NCI-H1105 (cell line): ENCODE measurements at places on chromosomes 16 and 17.

DNA sequence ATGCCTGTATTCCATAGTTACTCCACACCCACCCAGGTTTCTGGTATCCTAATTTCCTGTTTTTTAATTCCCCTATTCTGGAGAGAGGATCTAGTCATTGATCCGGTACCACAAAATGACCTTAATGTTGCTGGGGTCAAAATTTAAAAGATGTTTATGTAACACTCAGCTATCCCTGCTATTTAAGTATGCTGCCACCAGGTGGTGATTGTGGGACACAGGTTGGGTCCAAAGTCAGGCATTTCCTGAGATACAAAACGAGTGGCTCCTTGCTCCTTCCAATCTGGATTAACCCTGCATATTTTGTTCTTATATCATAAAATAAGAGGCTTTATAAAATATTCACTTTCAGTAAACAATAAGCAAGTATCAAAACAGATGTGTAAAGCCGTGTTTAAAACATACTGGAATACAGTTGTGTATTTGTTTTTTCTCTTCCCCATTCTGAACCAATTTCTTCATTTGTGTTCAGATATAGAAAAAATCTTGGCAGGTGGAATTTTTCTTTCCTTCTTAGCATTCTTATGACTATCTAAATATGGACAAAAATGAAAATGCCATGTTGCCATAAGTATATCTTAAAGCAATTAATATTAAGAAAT, 16.3 kb downstream of the HS3ST4 start:
- no peak for DNase-seq

DNA sequence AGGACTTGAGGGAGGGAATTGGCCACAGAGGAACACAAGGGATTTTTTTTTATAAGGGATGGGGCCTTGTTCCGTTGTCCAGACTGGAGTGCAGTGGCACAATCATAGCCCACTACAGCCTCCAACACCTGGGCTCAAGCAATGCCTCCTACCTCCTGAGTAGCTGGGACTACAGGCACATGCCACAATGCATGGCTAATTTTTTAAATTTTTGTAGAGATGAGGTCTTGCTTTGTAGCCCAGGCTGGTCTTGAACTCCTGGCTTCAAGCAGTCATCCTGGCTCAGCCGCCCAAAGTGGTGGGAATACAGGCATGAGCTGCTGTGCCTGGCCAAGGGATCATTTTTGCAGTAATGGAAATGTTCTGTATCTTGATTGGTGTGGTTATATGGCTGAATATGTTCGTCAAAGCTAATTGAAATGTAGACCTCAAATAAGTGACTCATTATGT, 56.9 kb downstream of the VMP1 start:
- DNase-seq, result no peak

- no peak for DNase-seq
These were observed 146.4 kb upstream of the CHMP6 start for GRCh38 chr17:80845069-80845862.

DNA sequence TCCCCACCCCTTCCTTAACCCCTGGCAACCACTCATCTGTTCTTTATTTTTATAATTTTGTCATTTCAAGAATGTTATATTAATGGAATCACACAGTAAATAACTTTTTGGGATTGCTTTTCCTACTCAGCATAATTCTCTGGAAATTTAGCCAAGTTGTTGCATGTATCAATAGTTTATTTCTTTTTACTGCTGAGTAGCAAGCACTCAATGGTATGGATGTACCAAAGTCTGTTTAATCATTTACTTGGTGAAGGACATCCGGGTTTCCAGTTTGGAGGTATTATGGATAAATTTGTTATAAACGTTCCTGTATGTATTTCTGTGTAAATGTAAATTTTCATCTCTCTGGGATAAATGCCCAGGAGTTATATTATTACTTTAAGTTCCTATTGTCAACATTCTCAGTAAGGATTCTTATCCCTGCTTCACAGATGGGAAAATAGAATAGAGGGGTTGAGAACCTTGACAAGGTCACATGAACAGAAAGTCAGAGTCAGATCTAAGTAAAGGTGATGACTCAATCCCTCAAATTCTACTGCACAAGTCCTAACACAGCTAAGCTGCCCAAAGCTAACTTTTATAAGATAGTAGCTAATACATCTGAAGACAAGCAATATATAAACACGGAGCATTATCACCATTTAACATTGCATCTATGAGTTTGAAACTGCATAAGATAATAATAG, 62.4 kb upstream of the MTMR4 start:
- DNase-seq, result no peak

GRCh38 chr17:238964-239259, 57.5 kb upstream of the DOC2B start:
- no peak for DNase-seq

GRCh38 chr16:19338335-19338734, 52.8 kb downstream of the CLEC19A start:
- DNase-seq, result no peak

DNA sequence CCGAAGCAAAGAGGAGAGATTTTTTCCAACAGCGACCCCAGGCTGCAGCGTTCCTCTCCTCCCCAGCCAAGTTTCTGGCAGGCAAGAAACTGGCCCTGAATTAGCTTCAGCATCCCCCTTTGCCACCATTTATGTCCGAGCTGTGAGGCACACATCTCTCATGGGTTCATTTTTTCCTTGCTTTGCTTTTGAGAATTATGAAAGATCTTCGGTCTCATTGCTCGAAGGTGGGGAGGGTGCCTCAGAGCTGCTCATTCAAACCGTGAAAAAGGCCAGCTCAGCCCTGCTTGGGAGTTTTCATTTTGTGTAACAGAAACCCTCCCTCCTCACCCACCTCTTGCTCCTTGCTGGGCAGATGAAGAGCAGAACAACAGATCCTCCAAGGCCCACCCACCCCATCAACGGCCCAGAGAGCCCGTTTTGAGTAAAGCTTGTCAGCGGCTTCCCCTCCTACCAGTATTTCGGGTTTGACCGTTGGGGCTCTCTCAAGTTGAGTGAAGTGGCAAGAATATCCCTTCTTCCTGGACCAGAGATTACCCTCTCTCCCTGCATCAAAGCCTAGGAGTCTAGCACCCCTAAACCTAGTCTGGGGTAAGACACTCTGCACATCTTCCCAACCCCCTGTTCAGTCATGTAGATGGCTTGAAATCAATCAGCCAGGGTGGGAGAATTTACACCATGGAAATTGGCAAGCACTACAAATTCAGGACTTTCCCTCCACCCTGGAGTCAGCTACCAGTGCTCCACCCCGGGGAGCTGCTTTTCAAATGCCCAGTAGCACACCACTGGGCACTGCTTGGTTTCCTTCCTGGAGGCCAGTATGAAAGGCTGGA, 1.8 kb downstream of the CCR7 start:
- DNase-seq, result no peak

GRCh38 chr16:65062736-65063583, 58.9 kb downstream of the CDH11 start:
- DNase-seq, result no peak

DNA sequence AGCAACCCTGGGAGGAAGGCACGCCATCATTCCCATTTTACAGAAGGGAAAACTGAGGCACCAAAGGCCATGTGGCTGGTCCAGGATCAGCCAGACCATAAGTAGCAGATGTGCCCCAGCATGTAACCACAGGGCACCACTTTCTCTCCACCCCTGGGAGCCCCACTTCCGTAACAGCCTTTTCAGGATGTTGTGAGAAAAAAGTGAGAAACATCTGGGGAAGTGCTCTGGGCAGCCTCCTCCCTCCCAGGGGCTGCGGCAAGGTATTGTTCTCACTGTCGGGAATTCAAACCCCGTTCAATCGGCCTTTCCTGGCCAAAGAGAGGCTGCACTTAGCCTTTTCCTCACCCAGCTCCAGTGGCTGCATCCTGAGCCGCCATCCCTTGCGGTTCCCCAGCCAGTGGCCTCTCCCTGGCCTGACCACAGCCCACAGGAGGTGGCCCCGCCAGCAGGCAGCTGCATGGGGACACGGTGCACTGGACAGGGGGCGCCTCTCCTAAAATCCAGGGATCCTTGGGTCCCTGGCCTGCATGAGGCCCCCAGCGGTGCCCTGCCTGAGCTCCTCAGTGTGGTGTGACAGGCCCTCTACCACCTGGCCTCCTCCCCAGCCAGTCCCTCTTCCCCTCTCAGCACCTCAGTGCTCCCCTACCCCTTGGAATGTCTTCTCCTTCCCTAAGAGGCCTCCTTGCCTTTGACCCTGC, 5.7 kb upstream of the CDH5 start:
- DNase-seq, result no peak

DNA sequence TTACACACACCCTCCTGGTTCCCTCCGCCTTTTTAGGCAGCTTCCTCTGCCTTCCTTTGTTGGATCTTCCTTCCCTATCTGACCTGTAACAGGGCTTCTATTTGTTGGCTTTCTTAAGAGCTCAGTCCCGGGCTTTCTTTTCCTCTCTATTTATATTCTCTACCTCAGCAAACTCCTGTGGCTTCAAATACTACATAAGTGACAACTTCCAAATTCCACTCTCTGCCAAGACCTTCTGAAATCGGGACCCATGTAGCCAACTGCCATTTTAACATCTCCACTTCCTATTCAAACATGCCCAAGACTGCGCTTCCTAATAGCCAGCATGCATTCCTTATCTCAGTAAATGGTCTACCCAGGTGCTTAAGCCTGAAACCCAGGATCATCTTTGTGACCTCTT, 128.1 kb downstream of the MRTFB start:
- DNase-seq, result no peak
